ENCODE measurements at places on chromosomes 16 and 17.

- no peak for DNase-seq
Observed at GRCh38 chr16:86958423-86958822, 358.8 kb downstream of the C16orf95 start.

- DNase-seq = no peak
Observed at GRCh38 chr16:69767459-69768229, 5.5 kb downstream of the WWP2 start.

GRCh38 chr16:63737633-63738032 lies 1384.2 kb downstream of the CDH11 start:
- no peak for DNase-seq

- DNase-seq = no peak
Observed at GRCh38 chr16:84013787-84014569, 28.6 kb downstream of the SLC38A8 start.

All from NCI-H510A (cell line).